ENCODE measurements at places on chromosomes 1 and 21.
A peak's percentile ranks its signal among the peaks of the same experiment; 100 is the strongest.

DNA sequence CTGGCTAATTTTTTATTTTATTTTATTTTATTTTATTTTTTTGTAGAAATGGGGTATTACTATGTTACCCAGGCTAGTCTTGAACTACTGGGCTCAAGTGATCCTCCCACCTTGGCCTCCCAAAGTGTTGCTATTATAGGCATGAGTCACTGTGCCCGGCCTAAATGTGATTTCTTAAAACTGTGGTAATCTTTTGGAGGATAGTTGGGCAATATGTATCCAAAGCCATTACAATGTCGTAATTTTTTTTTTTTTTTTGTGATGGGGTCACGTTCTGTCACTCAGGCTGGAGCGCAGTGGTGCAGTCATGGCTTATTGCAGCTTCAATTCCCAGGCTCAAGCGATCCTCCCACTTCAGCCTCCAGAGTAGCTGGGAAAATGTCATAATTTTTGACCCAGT is 14.2 kb downstream of the ETV3L start:
- DNase-seq, result no peak

DNA sequence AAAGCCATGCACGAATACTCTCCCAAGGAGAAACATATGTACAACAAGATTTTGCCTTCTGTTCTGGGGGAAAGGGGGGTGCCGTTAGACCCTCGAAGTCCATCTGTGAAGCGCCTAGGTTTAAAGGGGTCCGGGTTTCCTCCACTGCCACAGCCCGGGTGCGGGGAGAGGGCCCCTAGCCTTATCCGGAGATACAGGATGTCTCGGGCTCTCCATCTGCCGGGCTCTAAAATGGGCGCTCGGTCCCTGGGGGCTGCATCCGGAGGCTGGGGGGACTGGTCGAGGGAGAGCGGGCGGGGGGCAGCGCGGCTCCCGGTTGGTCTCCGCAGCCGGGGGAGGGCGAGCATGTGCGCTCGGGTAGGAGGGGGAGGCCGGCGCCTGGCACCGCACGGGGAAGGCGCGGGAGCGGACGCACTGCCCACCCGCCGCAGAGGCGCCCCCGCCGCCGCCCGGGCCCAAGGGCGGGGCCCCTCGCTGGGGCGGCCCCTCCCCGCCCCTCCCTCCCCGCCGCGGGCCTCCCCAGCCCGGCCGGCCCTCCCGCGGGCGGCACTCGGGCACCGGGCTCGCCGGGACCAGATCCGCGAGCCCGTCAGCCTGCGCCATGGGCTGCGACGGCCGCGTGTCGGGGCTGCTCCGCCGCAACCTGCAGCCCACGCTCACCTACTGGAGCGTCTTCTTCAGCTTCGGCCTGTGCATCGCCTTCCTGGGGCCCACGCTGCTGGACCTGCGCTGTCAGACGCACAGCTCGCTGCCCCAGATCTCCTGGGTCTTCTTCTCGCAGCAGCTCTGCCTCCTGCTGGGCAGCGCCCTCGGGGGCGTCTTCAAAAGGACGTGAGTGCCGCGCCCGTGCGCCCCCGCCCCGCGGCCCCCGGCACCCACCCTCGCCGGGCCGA is 63.1 kb downstream of the ELK4 start:
- DNase-seq, result no peak

GRCh38 chr1:200917291-200917817 is 22.7 kb downstream of the INAVA start:
- peak; percentile 33 for DNase-seq

GRCh38 chr1:180922631-180923015 is 9.9 kb downstream of the KIAA1614 start:
- no peak for DNase-seq

- no peak for DNase-seq
Measured at GRCh38 chr1:243712242-243712641, 137.8 kb downstream of the AKT3 start.

GRCh38 chr1:245099401-245099800 is 55.4 kb upstream of the KIF26B start:
- DNase-seq, result no peak
